GM19239 (cell line): ENCODE measurements at places on chromosomes 5 and 9.

GRCh38 chr5:143665866-143666265 is 146.1 kb upstream of the HMHB1 start:
- no peak for DNase-seq

GRCh38 chr5:79042188-79042587 is 27.3 kb downstream of the DMGDH start:
- DNase-seq = no peak

GRCh38 chr5:80656425-80656824 is 1.6 kb upstream of the DHFR start:
- no peak for DNase-seq

GRCh38 chr5:93608855-93609254 is 25.8 kb downstream of the NR2F1 start:
- DNase-seq = no peak
